ENCODE measurements at places on chromosomes 16 and 17.

- DNase-seq, result no peak
Measured at GRCh38 chr17:69761767-69762321, 313.2 kb upstream of the KCNJ16 start.

- no peak for DNase-seq
Measured at GRCh38 chr16:59905606-59906005, 1171.5 kb upstream of the GOT2 start.

DNA sequence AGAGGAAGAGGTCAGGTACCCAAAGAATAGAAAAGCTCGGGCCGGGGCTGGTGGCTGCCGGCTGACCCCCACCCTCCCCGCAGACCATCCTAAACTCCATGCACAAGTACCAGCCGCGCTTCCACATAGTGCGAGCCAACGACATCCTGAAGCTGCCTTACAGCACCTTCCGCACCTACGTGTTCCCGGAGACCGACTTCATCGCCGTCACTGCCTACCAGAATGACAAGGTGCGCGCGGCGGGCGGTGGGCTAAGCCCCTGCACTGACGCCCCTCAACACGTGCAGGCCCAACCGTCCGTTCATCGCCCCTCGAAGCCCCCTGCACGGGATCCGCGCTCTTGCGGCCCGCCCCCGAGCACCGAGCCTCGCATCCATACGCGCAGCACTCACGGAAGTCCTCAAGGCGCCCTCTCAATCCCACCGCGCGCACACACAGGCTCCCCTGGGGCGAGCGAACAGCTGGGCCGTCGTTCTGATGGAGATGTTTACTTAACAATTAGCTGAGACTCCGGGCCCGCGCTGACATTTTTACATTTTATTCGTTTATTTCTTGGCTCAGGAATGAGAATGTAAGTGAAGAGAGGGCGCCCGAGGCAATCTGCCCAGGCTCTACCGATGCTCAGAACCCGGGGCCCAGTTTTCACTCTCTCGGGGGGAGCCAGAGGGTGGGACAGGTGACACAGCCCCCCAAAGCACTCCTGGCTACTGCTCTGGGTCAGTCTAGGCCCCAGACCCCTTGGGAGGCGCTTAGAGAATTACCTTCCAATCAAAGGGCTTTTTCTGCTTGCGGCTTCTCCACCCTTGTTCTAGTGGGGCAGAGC is 3.5 kb downstream of the TBX2 start:
- DNase-seq, result no peak

GRCh38 chr17:17540935-17541639 is 44.9 kb upstream of the RASD1 start:
- DNase-seq, result no peak

GRCh38 chr17:28974451-28974850 is 23.1 kb upstream of the PHF12 start:
- no peak for DNase-seq

GRCh38 chr17:43627653-43628052 is 34.1 kb downstream of the MEOX1 start:
- DNase-seq, result no peak

DNA sequence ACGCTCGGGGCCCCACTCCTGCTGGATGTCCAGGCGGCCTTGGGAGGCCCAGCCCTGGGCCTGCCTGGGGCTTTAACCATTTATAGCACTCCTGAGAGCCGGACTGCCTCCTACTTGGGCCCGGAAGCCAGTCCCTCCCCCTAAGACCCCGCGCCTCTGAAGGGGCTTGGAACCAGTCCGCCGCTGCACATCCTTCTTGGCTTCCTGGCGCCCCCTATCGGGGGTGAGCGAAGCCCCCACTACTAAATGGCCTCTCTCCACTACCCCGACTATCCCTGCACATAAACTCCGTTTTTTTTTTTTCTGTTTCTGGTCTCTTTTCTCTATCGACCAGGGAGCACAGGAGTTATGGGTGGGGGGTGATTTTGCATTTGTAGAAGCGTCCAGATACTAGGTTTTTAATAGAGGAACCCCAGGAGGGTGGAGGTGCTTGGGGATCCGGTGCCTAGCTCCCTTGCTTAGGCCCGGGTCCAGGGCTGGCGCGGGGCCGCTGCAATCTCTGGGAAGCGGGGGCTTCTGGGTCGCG is 633 bp upstream of the NOL3 start:
- no peak for DNase-seq

- no peak for DNase-seq
Measured at GRCh38 chr16:87077750-87078127, 239.5 kb downstream of the C16orf95 start.

GRCh38 chr16:78925083-78925767 is 675.3 kb downstream of the MAF start:
- DNase-seq, result peak; percentile 32

DNA sequence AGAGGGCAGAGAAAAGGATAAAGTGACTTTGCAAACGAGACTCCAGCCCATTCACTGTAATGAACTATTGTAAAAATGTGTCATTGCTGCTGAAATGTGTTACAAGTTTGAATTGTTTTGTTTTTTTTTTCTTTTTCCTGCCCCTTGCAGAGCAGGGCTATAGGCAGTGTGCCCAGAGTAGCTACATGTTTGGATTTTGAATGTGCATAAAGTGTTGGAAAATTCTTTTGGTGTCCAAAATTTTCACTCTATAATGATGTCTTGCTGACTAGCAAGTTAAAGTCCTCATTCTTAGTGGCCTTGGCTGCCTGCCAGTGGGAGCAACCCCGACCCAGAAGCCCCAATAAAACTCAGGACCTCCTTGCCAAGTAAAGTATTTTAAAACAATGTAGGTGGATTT is 66.5 kb downstream of the IGF2BP1 start:
- DNase-seq, result no peak

GRCh38 chr17:48307814-48308411 is 122.1 kb downstream of the SKAP1 start:
- DNase-seq, result peak; percentile 42

DNA sequence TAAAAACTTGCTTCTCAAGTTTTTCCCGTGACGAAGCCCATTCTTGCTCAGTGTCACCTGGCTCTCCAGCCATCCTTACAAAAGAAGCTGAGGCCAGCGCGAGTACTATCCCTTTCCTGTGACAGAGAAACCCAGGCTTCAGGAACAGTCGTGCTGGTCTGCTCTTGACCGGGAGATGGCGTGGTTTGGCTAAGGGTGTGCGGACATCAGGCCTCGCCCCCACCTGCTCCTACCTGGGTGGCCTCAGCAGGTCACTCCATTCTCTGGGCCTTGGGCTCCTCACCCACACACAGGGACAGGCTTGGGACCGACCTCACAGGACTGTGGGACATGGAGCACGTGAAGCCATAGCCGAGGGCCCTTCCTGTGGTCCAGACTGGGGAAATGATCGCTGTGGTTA is 75.2 kb upstream of the CIBAR2 start:
- DNase-seq, result no peak

GRCh38 chr16:4477966-4478365 is 1.8 kb downstream of the HMOX2 start:
- no peak for DNase-seq

GRCh38 chr17:51419476-51419875 is 159.1 kb downstream of the UTP18 start:
- DNase-seq, result no peak

- DNase-seq, result no peak
Measured at GRCh38 chr16:9437115-9437514, 345.7 kb downstream of the HAPSTR1 start.

DNA sequence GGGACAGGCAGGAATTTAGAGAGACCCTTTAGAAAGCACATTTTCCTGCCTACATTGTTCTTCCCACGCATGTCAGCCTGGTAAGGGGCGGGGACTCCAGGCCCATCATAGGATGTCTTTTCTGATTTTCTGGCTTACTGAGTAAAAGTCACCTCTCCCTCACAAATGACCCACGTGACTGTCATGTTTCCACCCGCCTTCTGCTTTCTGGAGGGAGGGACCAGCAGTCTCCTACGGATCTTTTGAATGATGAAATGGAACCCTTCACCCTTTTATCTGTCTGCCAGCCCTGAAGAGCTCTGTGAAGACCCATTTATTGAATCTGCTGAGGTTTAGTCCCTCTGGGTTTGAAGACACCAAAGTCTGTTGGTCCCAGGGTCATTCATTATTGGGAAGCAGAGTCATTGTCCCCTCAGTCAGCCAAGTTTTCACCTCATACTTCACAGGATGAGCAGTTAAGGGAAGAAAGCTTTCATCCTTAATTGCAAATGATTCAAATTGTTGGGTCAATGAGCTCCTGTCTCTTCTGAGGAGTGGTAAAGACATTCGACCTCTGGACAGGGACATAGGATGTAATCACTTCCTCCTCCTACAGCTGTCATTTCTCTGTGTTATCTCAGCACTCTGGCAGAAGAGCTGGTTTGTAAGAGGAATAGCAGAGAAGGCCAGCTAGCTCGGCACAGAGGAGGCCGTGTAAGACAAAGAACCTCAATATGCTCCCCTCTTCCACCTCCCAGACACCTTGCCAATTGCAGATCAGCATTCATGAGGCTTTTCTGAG is 446.1 kb downstream of the HS3ST3B1 start:
- DNase-seq, result no peak
